ENCODE measurements at places on chromosomes 2 and 18.

DNA sequence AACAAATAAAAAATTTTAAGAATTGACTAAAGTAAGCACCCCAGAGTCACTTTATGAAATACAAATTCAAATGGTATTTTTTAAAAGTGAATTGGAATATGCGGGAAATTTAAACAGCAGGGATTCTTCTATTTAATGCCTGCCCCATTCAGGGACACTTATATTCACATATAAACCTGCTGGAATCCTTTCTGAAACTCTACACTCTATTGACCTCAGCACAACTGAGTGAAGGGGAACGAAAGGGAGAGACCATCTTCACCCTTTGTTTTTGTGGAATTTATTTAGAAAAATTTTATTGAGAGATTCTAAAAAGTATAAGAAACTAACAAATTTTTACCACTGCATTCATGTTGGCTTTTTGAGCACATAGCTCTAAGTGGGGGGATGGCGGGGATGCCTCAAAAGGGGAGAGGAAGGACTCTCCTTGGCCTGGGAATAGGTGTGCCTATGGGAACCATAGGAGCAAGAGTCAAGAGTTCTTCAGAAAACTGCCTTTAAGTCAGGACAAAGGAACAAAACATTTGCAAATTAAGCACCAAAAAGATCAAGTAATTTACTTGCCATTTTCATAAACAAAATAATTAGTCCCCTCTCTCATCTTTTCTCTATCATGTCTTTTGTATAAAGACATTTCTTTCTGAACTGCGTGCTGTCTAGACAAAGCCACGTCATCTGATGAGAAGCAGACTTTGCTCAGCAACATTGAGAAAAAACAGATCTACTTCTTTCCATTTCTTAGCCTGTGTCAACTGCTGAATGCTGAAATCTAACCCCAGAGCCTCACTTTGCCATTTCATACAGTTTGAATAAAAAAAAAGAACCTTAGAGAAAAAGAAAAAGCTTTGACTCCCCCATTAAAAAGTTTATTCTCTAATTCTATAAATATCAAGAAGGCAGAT lies 21.6 kb upstream of the FLACC1 start:
- peak; percentile 55 for DNase-seq

- no peak for DNase-seq
Measured at GRCh38 chr2:151239624-151240023, 22.0 kb downstream of the RBM43 start.

GRCh38 chr2:44168681-44169154 lies at the start of gene PPM1B:
PPM1B (plus strand) TSS chr2:44168875; CDS start chr2:44201200, 32,325 bp downstream.
- DNase-seq, result no peak

- no peak for DNase-seq
Measured at GRCh38 chr2:96876269-96877041, 6.6 kb upstream of the SEMA4C start.

DNA sequence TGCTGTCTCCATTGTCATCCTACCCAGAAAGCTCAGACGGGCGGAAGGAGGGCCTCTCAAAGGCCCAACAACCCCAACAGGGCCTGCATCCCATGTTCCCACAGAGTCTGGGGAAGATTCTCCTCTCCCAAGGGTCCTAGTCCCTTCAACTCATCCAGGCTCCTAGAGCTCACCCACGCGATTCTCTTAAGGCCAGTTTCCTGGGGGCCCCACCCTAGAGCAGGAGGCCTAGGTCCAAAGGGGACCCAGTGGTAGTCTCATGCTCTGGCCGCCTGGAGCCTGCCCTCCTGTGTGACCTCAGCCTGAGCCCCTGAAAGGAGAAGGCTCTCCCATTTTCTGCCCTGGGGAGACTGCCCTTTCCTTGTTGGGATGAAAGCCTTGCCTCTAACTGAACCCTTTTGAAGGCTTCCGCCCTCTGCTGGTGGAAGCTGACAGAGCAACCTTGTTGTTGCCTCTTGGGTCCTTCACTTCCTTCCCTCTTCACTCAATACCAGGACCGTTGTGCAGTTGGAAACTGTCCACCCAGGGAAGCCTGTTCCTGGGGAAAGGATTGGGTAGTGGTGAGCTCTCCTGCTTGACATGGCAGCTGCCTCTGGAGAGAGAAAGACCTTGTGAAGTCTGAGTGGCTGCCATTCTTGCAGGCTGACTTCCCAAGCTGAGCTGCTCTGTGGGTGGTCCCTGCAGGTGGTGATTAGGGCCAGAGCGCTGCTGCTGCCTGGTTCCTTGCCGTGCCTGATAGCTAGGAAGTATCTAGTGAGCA lies 86.0 kb upstream of the ALPP start:
- peak; percentile 82 for DNase-seq

DNA sequence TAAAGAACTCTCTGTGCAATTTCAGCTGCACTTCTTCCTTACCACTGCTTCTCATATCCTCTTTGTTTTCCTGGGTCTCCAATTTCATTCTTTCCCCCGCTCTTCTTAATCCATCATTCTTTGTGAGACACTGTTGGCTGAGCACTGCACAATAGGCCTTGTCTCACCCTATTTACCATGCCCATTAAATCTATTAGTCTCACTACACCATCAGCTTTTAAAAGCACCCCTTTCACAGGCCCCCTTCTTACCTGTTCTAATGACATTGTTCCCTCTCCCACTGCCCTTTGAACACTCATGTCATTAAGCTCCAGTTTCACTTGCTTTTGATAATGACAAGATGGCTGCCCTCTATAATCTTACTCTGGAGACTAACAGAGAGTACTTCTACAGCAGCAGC lies 404.1 kb upstream of the ACVR2A start:
- no peak for DNase-seq

DNA sequence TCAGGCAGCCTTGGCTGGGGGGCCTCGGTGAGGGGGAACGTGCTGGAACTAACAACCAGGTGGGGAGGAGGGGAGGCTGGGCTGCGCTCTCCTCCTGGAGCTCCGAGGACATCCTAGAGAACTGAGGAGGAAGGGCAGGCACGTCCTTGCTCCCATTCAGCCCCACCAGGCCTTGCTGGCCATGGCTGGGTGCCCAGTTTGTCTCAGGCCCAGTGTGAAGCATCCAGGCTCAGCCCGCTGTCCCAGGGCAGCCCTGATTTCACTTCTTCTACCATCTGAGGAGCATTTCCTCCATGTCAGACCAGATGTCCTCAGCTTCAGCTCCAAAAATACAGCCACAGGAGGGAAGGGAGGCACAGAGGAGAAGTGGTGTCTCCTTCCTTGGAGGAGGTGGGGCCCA lies 125.4 kb downstream of the CELF4 start:
- DNase-seq, result no peak

- no peak for DNase-seq
Measured at GRCh38 chr2:46230115-46230571, 67.1 kb upstream of the EPAS1 start.

DNA sequence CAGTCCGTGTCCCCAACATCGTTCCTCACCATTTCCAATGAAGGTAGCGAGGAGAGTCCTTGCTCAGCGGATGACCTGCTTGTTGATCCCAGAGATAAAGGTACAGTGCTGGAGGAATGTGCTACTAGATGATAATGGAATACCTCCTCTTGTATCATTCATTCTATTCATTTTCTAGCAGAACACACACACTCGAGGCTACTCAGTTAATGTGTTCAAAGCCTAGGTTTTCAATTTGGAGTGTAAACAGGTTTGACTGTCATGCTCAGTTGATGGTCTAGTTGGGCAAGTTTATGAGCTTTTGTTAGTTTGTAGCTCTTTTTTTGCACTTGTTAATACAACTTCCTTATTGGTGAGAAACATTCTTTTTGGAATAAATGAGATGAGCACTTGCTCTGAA lies 114.2 kb downstream of the ICA1L start:
- DNase-seq, result no peak

Measured in cardiac muscle cell (in vitro differentiated cells and primary cell).